Left cardiac atrium (tissue), 4 donors: ENCODE measurements at places on chromosomes 13 and 19.

- DNase-seq, result no peak
These were observed 417.1 kb downstream of the OLFM4 start for GRCh38 chr13:53445686-53446085.

DNA sequence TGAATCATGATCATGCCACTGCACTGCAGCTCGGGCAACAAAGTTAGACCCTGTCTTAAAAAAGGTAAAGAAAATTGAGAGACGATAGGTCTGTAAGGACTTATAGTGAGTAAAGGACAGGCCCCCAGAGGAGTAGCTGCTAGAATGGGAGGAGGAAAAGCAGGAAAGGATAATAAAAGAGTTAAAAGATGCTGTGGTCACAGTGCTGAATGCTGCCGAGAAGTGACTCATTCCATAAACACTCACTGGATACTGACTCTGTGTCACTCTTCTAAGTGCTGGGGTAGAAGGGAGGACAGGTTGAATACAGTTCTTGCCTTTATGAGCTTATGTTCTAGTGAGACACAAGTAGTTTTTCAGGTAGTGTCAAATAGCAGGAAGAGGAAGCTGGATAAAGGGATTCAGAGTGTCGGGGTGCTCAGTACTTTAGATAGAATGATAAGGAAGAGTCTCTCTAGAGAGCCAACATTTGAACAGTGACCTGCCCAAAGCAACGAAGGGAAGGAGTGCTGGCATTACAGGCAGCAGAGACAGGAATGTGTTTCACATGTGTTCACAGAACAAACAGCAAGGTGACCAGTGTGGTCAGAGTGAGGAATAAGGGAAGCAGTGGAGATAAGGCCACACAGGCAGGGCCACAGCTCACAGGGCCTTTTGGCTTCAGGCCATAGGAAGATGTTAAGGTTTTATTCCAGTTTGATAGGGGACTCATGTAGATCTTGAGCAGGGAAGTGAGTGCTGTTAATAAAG, 1240.5 kb downstream of the UQCRFS1 start:
- no peak for DNase-seq

- peak; percentile 85 for DNase-seq
These were observed 40.9 kb downstream of the RAB20 start for GRCh38 chr13:110520431-110521295.

- no peak for DNase-seq
These were observed 10.1 kb downstream of the EDNRB start for GRCh38 chr13:77908531-77908930.

- DNase-seq, result no peak
These were observed 67.2 kb downstream of the HSPH1 start for GRCh38 chr13:31094331-31095015.

DNA sequence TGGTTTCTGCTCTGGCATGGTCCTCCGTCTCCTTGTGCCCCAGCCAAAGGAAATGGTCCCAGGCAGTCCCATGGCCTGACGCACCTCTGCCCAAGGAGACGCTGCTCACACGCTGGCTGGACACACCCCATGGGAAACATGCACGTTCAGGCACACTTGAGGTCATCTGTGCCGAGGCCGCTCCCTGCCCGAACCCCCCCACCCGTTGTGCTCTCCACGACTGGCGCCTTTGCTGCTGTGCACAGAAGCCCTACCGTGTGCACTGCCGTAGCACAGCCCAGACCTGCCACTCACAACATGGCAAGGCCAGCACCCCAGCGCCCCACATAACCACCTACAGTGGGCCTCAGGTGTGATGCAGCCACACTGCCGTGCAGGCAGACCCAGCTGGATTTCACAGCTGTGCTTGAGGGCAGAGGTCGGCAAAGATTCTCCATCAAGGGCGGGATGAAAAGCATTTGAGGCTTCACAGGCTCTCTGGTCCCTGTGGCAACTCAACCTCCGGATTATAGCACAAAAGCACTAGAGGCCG, 65.7 kb downstream of the SPACA7 start:
- DNase-seq, result no peak

DNA sequence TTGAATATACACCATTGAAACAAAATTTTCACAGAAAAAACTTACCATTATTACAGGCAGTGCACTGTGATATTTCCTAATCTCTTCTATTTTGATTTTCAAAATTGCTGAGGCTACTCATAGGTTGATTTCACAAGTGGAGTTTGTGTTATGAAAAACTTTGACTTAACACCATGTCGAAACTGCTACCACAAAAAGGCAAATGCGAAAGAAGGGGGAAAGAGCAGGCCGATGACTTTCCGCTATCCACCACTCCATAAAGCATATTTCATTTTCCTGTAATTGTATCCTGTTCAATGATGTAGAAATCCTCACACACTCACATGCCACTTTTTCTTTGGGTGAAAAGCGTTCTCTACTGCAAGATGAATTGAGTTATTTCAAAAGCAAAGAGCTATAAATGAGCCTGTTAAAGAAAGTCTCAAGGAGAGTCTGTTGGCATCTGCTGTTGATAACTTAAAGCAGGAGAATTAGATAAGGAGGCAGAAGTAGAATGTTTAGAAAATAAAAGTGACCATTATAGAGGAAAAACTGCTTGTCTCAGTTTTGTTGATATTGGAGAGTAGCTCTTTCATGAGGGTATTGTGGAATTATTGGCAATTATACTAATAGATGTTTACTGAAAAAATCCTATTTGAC, 18.8 kb downstream of the KL start:
- no peak for DNase-seq

DNA sequence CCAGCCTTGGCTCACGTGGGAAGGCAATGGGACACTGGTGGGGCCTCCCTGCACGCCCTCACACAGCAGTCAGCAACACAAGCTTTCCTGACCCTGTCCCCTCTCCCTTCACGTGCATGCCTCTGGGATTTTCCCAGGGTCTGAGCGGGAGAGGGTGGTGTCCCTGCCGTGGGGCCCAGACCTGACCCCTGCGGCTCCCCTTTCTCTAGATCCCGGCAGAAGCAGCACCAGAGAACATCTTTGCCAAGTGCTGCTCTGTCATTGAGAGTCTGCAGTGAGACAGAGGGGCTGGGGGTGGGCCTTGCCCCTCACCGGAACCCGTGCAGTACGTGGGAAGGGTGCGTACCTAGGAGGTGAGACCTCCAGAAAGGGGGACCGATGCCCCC, 12.6 kb downstream of the KHSRP start:
- DNase-seq, result no peak

- DNase-seq, result no peak
These were observed 77.4 kb downstream of the CYSLTR2 start for GRCh38 chr13:48731001-48731658.
